Lung (tissue), 17 donors: ENCODE measurements at places on chromosomes 16 and 17. TPM values are rescaled to one million over a fixed set of nuclear protein-coding genes. Genes with fewer than 3 reads are reported as not detected.

GRCh38 chr17:47192554-47192953 is 3.5 kb upstream of the CDC27 start:
- DNase-seq, result no peak

Gene EVI2B
- 8.1 TPM for total RNA-seq

DNA sequence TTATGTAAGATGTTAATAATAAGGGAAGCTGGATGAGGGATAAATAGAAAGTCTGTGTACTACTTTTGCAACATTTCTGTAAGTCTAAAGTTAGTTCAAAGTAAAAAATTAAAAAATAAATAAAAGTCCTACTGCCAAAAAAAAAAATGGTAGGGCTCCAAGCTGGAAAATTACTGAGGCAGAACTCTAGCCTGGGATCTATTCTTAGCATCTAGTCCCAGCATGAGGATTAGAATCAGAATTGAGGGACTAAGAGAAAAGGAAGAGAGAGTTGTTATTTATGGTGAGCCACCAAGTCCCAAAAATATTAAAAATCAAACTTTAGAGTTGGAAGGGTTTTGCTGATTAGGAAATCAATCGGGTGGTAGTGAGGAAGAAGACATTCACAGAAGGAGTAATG is 110.3 kb downstream of the CYB561 start:
- DNase-seq, result no peak

Gene MPO
- total RNA-seq, result 62.0 TPM

GRCh38 chr16:63453261-63453660 is 1417.0 kb upstream of the CDH8 start:
- peak; percentile 77 for DNase-seq

- DNase-seq, result no peak
Observed at GRCh38 chr17:19718613-19719354, 2.4 kb upstream of the SLC47A2 start.
